Stimulated activated CD4-positive, alpha-beta T cell treated with anti-CD3 and anti-CD28 coated beads, Interleukin-2, amount 100 ng/mL, for 24 hours (primary cell): ENCODE measurements at places on chromosomes 7 and 10.
A peak's percentile ranks its signal among the peaks of the same experiment; 100 is the strongest.

DNA sequence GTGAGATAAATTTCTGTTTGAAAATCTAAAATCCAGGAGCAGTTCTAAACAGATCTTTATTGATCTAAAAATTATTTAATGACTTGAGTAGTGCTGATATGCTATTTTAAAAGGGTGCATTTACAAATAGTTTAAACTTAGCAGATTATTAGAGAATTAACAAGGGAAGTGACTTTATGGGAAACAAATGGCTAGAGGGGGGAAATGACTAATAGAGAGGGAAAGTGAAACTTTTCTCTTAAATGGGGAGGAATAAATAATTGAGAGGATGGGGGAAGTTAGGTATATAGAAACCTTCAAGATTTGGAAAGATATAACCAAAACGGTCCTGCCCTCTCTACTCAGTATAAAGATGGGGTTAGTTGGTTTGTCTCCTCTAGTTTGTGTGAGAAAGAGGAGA is 90.1 kb upstream of the ARMC3 start:
- no peak for DNase-seq

- no peak for DNase-seq
Observed at GRCh38 chr7:71404726-71405345, 272.9 kb downstream of the GALNT17 start.

GRCh38 chr10:123958241-123958640 is 66.6 kb upstream of the CPXM2 start:
- no peak for DNase-seq

DNA sequence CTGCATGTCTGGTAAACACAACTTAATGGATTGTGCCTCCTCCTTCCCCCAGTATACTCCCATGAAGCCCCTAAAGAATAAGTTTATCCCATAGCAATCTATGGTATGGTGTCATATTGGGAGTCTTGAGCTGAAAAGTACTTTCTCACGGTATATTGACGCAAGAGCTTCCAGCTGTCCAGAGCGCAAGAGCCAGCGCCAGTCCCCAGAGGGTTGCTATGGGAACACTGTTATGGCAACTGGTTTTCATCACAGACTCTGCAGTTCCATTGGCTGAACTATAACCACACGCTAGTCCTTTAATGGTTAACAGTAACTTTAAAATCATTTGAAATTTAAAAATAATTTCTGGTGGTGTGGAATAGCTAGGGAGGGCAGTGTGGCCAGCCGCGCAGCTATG is 46.9 kb downstream of the PRPF18 start:
- DNase-seq: no peak

GRCh38 chr10:132452216-132452650 is 55.2 kb downstream of the PWWP2B start:
- peak; percentile 41 for DNase-seq

DNA sequence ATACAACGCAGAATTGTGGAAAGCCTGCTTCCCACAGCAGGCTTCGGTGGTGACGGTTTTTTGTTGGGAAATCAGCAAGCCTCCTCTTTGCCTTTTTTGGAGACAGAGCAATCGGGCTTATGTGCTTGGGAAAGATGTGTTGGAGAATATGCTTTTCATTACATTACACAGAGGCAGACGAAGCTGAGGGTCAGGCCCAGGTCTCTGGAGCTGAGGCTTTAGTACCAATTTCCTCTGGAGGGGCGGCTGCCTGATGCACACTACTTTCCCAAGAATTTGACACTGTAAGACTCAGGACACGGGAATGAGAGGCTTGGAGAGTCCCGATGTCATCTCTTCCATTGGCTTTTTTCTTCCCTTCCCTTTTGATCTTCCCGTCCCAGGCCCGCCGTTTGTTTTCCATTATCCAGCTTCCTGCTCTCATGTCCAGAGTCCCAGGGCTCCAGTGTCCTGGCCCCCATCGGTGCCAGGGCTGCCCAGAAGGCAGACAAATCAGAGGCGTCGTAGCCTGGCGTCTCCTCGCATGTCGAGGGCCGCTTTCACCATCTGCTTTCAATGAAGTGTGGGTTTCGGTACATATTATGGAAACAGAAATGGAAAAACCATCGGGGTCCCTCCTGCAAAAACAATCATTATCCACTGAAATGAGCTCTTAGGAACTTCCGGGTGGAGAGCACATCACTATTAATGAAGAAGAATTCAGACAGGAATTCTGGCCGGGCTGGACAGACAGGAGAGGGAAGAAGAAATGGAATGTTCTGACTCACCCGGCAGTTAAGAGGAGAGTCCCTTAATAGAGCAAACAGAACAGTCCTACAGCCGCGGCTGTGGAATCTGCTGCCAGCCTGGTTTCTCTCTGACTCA is 123.0 kb upstream of the JCAD start:
- no peak for DNase-seq

DNA sequence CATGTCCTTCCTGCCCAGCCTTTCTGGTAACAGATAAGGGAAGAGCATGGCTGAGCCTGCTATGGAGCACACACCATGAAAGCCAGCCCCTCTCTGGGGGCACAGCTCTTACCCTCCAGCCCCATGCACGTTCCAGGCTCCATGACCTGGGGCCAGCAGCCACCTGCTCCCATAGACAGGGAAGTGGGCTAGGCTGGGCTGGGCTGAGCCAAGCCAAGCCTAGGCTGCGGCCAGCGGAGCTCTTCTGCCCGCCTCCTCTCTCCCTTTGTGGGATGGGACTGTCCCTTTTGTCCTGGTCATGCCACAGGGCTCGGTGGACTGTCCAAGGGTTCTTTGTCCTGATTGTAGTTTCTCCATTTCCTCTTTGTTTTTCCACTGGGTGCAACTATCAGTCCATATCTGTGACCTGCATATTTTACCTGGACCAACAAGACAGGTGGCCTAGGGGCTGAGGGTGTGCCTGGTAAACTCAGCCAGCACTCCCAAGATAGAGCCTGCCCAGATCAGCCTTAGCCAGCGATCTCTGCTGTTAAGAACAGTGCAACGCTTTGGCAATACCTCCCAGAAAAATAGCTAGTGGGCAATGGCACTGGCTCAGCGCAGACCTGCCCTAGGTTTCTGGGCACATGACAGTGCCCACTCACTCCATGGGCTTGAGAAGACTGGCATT is 97.2 kb upstream of the BTBD16 start:
- no peak for DNase-seq

GRCh38 chr7:18566829-18567228 is 71.3 kb downstream of the HDAC9 start:
- DNase-seq: no peak
